ENCODE measurements at places on chromosomes 5 and 9.

- DNase-seq: no peak
Observed at GRCh38 chr5:107958861-107959260, 288.1 kb upstream of the EFNA5 start.

DNA sequence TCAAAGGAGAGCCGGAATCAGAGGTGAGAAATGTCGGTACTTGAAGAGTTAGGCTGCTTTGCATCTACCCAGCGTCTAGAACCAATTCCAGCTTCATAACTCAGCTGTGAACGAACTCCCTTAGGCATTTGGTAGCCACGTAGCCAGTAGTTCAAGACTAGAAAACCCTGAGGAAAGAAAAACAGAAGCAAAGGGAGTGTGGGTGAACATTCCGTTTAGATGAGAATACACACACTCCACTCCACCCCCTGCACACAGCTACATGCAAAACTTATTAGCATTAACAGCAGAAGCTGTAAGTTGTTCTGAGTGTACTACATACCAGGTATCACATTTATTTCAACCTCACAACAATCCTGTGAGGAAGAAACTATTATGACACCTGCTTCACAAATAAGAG lies 78.3 kb downstream of the SMIM23 start:
- DNase-seq: peak; percentile 90

DNA sequence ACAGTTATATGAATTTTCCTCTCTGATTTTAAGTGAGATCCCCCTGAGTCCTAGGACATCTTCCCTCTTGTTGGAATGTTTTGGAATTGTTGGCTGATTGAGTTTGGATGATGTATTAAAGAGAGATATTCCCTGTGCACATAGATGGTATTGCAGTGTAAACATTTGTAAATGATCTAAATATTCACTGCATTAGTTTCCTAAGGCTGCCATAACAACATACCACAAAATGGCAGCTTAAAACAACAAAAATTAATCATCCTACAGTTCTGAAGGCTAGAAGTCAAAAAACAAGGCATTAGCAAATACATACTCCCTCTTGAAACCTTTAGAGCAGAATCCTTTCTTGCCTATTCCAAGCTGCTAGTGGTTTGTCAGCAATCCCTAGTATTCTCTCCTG lies 38.0 kb upstream of the MROH2B start:
- DNase-seq: no peak

GRCh38 chr5:76521240-76521758 lies 101.9 kb downstream of the F2RL2 start:
- DNase-seq: peak; percentile 26
